ENCODE measurements at places on chromosomes 3 and 15. TPM values are rescaled to one million over a fixed set of nuclear protein-coding genes. Genes with fewer than 3 reads are reported as not detected.
A peak's percentile ranks its signal among the peaks of the same experiment; 100 is the strongest.

- DNase-seq = no peak
These were observed 43.6 kb downstream of the RAF1 start for GRCh38 chr3:12620305-12620704.

- DNase-seq = no peak
These were observed 76.4 kb upstream of the SLC4A7 start for GRCh38 chr3:27560484-27561056.

- peak; percentile 13 for DNase-seq
These were observed 33.6 kb upstream of the PLSCR2 start for GRCh38 chr3:146502887-146503460.

- DNase-seq = peak; percentile 83
These were observed 300.4 kb upstream of the RASGRP1 start for GRCh38 chr15:38864827-38865581.

GRCh38 chr3:123618768-123619484 lies 34.1 kb upstream of the HACD2 start:
- DNase-seq = peak; percentile 82

- DNase-seq = peak; percentile 22
These were observed 90.4 kb downstream of the SUCLG2 start for GRCh38 chr3:67564008-67564407.

DNA sequence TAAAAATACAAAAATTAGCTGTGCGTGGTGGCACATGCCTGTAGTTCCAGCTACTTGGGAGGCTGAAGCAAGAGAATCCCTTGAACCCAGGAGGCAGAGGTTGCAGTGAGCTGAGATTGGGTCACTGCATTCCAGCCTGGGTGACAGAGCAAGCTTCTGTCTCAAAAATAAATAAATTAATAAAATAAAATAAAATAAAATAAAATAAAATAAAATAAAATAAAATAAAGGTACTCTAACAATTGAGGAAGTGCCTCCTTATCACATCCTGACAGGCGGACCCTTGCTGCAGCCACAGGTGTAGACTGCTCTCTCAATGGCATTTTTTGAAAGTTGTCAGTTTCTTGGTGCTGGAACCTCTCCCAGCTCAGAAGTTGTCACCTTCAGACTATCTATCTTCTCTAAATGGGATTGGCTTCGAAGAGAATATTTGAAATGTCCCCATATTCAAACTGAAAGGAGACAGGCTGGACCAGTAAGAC lies 304.1 kb downstream of the RORA start:
- no peak for DNase-seq

DNA sequence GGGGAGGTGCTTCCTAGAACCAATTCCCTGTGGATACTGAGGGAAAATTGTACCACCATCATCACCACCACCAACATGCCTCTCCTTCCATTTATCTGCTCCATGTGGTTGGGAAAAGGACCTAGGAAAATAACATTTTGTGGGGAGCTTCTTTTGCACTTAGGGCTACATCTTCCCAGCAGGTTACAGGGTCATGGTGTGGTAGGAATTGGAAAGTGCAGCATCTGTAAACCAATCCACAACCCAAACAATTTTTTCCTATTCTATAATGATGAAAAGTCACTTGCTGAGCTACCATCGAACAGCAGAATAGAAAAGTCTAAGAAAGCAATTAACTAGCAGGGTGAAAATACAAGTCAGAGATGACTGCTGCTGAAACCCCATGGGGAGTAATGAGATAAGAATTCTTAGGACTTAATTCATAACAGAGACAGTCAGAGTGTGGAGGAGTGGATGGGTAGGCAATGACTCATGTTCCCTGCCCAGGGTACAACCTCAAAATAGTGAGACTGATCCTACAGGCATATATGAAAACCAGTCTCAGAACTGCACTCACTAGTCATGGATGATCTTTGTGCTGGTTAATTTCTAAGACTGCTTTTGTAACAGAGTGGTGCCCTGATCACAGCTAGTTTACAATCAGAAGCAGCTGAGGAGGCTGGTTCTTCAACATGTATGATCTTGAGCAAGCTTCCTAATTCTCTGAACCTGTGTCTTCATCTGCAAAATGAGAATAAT lies 38.1 kb upstream of the LEKR1 start:
- peak; percentile 97 for DNase-seq

COLQ gene
- 0.65 TPM for polyA plus RNA-seq

GRCh38 chr3:190644766-190645165 lies 130.9 kb downstream of the IL1RAP start:
- DNase-seq = peak; percentile 67

DNA sequence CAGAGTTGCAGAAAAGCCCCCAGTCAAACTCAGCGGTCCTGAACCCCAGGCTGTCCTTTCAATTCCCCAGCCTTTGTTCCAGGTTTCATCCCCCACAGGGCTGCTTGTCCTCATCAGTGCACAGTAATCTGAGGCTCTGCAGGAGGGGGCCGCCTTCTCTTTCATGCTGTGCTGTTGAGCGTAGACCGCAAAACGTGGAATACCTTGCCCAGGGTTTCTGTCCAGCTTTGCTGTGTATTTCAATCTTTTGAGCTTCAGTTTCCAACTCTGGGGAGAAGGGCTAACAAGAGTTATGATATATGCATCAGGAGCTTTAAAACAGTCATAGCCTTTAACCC lies 64.8 kb downstream of the FAM43A start:
- DNase-seq = no peak

UBAP1L gene
- polyA plus RNA-seq = 1.1 TPM

GRCh38 chr15:74343127-74343796 lies 24.2 kb downstream of the CYP11A1 start:
- DNase-seq = no peak

GRCh38 chr3:58471025-58471887 lies 20.6 kb upstream of the KCTD6 start:
- DNase-seq = peak; percentile 83

- DNase-seq = no peak
These were observed 124.8 kb upstream of the NR2E3 start for GRCh38 chr15:71685420-71685993.

DNA sequence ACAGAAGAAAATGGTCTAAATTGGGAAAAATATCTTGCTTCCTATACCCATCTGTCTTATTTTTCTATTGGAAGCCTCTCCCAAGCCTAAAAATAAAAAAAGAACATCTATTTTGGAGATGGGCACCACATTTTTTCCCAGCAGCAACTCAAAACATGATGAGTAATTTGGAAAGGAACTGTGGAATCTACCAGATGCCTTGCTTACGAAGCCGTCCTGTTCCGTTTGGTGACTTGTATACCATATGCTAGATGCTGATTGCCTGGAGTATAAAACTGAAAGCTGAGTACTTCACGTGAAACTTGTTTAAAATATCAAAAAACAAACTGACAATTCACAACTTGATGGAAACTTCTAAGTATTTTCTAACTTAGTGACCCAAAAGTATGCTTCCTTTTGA lies 491.0 kb downstream of the ROBO2 start:
- DNase-seq = peak; percentile 29

- DNase-seq = no peak
These were observed 1.4 kb upstream of the KAT2B start for GRCh38 chr3:20038699-20039465.

GRCh38 chr3:29169451-29169850 lies 111.4 kb upstream of the RBMS3 start:
- DNase-seq = no peak

- no peak for DNase-seq
These were observed 26.5 kb downstream of the DAPK2 start for GRCh38 chr15:64019764-64020163.

GRCh38 chr3:12585181-12585580 lies 28.3 kb downstream of the MKRN2 start:
- DNase-seq = no peak

GRCh38 chr3:19931180-19931692 lies 2.8 kb downstream of the EFHB start:
- DNase-seq = no peak

- DNase-seq = no peak
These were observed 137.0 kb downstream of the ARPP21 start for GRCh38 chr3:35776346-35776745.

DNA sequence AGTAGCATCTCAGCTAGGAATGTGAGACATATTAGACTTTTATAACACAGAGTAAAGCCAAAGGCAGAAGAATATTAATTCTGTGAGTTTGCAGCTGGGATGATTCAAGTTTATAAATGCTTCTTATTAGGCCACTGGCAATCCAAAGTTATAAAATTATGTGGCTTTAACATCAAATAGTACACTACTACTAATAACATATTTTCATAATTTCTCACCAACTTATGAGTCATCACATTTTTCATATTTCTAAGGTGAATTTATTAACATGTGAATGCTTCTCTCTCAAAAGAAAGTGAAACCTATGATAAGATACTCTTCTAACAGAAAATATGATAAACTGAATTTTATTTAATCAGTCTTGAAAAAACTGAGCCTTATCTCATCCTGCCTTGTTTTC lies 1348.2 kb upstream of the ALCAM start:
- DNase-seq = no peak

CD200R1 gene
- 0.05 TPM for polyA plus RNA-seq

DNA sequence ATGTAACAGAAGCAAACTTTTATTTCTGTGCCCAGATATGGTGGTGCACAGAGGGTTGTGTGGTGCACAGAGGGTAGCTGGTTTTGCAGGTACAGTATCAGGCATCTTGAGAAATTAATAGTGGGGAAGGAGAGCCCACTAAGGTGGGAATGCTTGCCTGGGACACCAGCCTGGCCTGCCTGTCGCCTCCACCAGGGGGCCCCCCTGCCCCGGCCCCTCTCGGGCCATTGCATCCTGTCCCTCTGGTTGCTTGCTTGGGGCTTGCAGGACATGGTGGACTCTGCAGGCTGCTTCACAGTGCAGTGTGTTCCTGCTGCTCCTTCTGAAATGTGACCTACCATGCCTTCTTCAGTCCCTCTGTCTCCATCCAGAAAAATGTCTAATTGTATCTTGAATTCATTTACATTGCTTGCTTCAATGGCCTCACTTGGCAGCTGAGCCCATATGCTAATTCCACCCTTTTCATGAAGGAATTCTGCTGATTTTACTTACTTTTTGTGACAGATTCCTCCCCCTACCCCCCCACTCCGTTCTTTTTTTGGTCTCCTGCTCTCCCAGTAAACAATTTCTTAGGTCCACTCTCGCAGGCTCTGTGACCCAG lies 73.6 kb downstream of the EEFSEC start:
- DNase-seq = peak; percentile 7

LHFPL4 gene
- not detected for polyA plus RNA-seq

GRCh38 chr3:53671192-53671960 lies 174.8 kb downstream of the CHDH start:
- DNase-seq = no peak

- DNase-seq = no peak
These were observed 327.0 kb downstream of the ZPLD1 start for GRCh38 chr3:102761766-102762165.

DUOXA2 gene
- not detected for polyA plus RNA-seq

Data from IMR-90 (cell line).